Upper lobe of right lung (tissue), 1 donor: ENCODE measurements at places on chromosomes 7 and 10. TPM values are rescaled to one million over a fixed set of nuclear protein-coding genes. Genes with fewer than 3 reads are reported as not detected.

DNA sequence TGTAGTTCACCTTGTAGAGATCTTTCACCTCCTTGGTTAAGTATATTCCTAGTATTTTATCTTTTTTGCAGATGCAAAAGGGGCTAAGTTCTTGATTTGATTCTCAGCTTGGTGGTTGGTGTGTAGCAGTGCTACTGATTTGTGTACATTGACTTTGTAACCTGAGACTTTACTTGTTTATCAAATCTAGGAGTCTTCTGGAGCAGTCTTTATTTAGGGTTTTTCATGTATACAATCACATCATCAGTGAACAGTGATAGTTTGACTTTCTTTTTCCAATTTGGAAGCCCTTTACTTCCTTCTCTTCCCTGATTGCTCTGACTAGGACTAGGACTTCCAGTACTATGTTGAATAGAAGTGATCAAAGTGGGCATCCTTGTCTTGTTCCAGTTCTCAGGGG lies 33.8 kb downstream of the GPR22 start:
- no peak for DNase-seq

DNA sequence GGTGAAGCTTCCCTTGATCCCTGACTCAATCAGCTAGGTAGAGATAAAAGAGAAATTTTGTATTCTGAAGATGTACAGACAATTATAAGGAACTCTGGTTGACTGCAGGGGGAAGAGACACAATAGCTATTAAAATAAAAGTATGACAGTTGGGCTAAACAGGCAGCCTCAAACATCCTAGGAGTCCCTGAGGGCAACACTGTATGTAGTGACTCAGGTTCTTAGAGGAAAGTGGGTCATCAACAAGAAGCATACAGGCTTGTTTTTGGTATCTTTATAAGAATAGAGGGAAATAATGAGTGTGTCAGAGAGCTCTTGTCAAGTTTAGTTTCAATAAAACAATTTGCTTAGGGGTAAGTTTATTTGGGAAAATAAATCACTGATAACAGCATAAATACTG lies 150.3 kb downstream of the AUTS2 start:
- DNase-seq: no peak

DNA sequence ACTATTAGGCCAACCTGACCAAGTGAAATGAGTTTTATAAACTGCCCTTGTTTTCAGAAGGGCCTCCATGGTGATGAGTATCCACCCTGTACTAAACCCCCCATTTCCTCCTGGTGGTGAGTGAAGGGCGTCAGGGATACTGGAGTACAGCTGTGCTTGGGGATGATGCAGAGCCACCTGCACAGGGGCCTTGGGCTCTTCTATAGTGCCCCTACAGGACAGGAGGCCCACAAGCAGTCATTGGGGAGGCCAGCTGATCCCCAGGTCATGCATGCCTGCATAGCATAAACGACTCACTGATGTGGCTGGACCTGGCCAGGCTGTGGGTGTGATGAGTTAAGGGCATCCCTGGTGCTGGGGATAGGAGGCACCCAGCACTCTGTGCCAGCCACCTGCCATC lies 114.1 kb upstream of the CELF2 start:
- no peak for DNase-seq

DNA sequence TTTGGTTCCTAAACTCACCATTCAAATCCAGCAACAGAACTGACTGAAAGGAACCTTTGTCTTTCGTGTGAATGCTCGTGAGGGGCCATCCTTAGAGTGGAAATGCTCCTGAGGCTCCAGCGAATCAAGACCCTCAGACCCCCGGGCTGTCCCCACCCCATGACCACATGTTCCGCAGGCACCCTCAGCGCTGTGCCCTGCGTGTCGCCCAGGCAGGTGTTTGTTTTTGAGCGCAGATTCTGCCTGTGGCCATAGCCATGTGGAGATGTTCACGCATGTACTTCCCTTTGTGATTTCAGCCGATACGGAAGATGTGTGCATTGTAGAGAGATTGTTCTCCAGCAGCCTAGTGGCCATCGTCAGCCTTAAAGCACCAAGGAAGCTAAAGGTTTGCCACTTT lies 24.2 kb downstream of the WIPI2 start:
- peak; percentile 58 for DNase-seq

- no peak for DNase-seq
Measured at GRCh38 chr10:121138918-121139317, 287.8 kb downstream of the WDR11 start.

GRCh38 chr10:45374350-45375052 lies 485 bp downstream of the ALOX5 start:
- peak; percentile 72 for DNase-seq

DNA sequence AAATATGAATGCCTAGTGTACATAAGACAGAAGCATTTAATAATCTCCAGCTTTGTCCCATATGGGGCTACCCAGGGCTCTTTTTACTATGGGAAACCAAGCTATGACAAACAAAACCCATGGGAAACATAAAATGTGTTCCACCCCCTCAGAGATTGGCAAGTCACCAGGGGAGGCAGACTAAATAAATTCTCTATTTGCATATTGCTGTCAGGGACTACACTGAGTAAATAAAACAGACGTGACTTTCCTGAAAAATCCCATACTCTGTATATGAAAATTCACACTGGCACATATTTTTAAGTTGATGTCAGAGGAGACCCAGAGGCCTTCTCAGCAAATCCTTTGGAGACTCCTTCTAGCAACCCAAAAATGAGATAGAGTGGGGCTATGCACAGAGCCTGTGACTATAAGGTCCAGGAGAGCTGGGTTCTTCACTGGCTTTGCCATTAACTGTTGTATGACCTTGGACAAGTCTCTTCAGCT lies 44.0 kb upstream of the HPSE2 start:
- DNase-seq: no peak

GRCh38 chr10:103716206-103717160 lies 138.9 kb downstream of the SH3PXD2A start:
- DNase-seq: no peak

DNA sequence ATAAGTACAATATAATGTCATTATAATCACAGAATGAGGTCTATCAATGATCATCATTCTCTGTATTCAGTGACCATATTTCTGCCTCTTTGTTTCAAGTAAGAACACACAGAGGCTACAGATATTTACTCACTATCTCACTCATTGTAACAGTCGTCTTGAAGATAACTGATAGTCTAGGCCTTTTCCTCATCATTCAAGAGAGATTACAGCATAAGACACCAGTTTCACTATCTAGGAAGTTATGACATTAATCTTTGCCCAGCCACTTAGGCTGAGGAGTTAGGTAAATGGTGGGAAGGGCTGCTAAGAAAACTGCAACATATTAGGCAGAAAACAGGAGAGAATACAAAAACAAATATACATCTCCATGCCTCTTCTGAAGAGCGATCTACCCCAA lies 125.3 kb downstream of the CHCHD3 start:
- DNase-seq: no peak

- no peak for DNase-seq
Measured at GRCh38 chr10:74255888-74256357, 104.9 kb downstream of the ADK start.

DNA sequence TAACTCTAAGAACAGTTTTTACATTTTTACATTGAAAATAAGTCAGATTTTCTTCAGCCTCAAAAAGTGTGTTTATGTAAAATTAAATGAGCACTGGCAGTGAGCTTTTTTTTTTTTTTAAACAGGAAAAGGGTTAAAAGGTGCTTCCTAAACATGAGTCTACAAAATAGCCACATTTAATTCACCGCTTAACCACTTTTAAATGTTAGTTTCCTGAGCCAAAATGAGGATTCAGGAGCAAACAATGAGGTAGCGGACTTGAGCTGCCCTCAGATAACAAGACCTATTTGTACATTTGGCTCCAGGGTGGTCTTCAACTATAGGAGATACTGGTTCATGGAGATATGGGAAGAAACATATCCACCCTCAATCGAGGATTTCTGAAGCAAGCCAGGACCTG lies 22.8 kb downstream of the AKR1C3 start:
- no peak for DNase-seq

DNA sequence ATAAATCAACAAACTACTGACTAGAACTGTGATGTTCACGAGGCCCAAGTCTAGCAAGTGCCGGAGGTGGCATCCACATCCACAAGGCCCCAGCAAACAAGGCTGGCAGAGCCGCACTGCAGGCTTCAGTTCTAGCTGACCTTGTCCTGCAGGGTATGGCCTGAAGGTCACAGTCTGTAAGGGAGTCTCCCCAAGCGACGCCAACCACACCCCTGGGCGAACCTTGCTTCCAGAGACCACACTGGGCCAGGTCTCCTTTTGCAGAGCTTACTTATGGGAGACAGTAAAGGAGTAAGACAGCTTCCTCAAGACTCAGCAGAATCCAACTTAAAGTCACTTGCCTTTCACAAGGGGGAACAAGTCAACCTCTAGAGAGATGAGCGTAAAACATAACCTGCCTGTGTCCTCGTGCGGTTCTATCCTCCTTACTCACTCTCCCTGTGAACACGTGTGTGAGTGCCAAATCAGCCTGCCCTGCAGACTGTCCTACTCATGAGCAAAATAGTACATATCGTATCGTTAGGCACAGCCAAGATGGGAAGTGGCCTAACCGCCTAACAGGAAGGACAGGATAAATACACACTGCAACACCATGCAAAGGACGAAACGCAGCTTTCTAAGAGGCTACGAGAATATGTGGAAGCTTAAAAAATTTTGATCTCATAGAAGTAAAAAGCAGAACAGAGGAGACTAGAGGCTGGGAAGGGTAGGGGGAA lies 22.7 kb downstream of the FAM53B start:
- DNase-seq: peak; percentile 60

GRCh38 chr7:20350996-20351692 lies 20.4 kb downstream of the ITGB8 start:
- no peak for DNase-seq

DNA sequence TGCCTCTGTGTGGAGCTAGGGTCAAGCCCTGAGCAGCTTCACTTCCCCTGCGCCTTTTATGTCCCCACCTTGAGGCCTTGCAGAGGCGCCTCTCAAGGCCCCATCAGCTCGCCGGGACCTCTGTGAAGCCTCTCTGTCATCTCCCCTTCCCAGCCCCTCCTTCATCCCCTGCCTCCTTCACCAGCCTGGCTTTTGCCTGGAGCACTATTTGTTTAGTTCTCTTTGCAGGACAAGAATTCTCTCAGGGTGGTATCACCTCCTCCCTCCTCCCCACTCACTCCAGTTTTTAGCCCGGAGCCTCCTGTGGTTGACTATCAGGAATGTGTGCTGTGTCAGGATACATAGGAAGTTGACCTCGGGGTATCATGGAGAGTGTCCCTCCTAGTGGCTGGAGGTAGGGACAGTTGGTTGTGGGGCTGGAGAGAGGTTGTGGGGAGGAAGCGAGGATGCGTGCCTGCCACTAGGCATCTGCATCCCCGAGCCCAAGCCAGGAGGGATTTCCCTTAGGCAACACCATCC lies 89.8 kb upstream of the ANLN start:
- no peak for DNase-seq

DNA sequence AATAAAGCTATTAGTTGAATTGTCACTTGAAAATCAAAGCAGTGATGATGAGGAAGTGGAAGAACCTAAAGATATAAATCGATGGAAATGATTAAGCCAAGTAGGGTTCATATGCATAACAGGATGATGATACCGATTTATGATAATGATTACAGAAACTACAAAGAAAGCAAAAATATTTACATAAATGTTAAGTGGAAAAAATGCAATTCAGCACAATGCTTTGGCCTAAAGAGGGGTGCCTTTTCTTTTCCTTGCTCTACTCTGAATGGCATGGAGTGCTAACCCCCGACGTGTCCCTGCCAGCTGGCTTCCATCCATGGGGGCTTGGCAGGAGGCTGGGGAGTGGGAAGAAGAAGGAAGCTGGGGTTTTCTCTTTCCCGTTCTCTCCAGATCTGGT lies 240.3 kb downstream of the GATA3 start:
- no peak for DNase-seq

GRCh38 chr10:101895781-101896180 lies 52.2 kb upstream of the KCNIP2 start:
- no peak for DNase-seq

DNA sequence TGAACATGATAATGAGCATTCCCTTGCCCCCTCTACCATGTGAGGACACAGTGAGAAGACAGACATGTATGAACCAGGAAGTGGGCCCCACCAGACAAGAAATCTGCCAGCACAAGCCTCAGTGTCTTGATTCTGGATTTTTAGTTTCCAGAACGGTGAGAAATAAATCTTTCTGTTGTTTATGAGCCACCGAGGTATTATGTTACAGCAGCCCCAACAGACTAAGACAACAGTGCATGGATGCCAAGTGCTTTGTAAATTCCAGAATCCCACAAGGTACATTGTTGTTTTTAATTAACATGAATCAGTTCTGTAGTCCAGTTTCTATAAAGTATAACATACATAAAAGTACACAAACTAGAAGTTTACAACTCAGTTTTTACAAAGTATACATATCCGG lies 162.2 kb downstream of the ARHGAP21 start:
- no peak for DNase-seq

- no peak for DNase-seq
Measured at GRCh38 chr10:74991435-74991834, 120.0 kb upstream of the SAMD8 start.

- DNase-seq: no peak
Measured at GRCh38 chr7:20454202-20454601, 123.5 kb downstream of the ITGB8 start.

DNA sequence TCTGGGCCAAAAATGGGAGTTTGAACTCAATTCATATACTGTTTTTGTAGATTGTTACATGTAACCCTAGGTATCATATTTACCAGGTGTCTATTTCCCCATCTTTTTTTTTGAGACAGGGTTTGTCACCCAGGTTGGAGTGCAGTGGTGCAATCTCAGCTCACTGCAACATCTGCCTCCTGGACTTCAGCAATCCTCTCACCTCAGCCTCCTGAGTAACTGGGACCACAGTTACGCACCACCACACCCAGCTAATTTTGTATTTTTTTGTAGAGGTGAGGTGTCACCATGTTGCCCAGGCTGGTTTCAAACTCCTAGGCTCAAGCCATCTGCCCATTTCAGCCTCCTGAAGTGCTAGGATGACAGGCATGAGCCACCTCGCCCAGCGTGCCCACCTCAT lies 28.2 kb upstream of the FBXW4 start:
- no peak for DNase-seq

- no peak for DNase-seq
Measured at GRCh38 chr10:13788711-13789447, 202.1 kb downstream of the PRPF18 start.

GRCh38 chr7:28112883-28113540 lies 67.6 kb downstream of the JAZF1 start:
- no peak for DNase-seq

The CCL24 gene
- total RNA-seq: 4.8 TPM

The SFR1 gene
- total RNA-seq: 5.5 TPM

The C10orf143 gene
- 3.4 TPM for total RNA-seq

The C7orf33 gene
- not detected for total RNA-seq

The PRPS1L1 gene
- total RNA-seq: not detected

The DNAJB6 gene
- total RNA-seq: 95.8 TPM

The PI4K2A gene
- 28.3 TPM for total RNA-seq

The ACBD7 gene
- not detected for total RNA-seq

The IL6 gene
- total RNA-seq: 6.5 TPM

The ANKRD61 gene
- total RNA-seq: not detected

The CRHR2 gene
- total RNA-seq: not detected

The SPDYE8 gene
- total RNA-seq: not detected

The FAM221A gene
- total RNA-seq: 9.0 TPM

The MBL2 gene
- total RNA-seq: not detected

The SKIDA1 gene
- 0.69 TPM for total RNA-seq
